GM10248 (cell line): ENCODE measurements at places on chromosomes 3 and 15.

GRCh38 chr15:67064607-67065530, 533 bp upstream of the SMAD3 start:
- peak; percentile 63 for DNase-seq

- no peak for DNase-seq
Observed at GRCh38 chr3:32886911-32887310, 64.5 kb upstream of the CCR4 start.

GRCh38 chr15:85642693-85643066, 152.0 kb downstream of the KLHL25 start:
- DNase-seq: no peak

GRCh38 chr3:50230794-50231125, 5.2 kb upstream of the GNAI2 start:
- DNase-seq: no peak

DNA sequence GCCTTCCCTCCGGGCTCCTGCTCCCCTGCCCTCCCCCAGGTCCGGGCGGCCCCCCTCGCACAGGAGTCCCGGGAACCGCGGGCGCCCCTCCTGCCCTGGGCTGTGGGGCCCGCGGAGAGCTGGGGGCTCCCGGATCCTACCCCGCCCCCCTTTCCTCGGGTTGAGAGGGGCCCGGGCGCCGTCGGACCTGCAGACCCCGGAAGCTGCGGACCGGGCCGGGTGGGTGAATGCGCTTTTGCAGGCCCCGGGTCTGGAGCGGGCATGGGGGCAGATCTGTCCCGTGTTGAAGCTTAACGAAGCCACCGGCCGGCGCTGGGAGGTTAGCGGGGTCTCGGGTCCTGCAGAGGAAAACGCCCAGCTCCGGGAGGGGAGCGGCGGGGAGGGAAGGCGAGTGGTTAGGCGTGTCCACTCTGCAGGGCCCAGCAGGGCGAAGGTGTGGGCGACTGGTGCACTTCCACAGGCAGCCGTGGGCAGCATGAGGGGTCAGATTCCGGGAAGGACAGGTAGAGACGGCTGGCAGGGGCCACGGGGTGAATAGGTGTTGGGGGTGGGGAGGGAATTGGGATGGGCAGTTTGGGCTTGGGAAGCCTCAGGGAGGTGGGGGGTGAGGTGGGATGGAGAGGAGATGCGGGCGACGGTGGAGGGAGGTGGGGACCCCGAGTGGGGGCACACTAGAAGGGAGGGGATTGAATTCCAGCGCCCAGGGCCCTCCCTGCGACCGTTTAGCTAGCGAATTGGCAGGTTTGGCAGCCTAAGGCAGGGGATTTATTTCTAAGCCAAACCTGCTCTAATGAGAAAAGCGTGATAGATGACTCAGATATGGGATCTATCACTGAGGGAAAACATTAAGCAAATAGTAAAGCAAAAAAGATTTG, 635 bp downstream of the CD276 start:
- no peak for DNase-seq

DNA sequence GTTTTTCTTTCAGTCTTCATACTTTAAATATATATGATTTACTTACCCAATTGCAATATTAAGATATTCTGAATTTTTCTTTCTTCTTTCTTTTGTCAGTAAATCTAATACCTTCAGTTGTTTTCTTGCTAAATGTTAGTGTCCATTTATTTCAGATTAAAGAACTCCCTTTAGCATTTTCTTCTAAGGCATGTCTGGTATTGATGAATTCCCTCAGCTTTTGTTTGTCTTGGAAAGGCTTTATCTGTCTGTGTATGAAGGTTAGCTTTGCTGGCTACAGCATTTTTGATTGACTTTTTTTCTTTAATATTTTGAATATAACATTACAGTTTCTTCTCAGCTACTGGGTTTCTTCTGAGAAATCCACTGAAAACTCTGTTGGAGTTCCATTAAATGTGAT, 64.0 kb upstream of the PLSCR4 start:
- DNase-seq: no peak

DNA sequence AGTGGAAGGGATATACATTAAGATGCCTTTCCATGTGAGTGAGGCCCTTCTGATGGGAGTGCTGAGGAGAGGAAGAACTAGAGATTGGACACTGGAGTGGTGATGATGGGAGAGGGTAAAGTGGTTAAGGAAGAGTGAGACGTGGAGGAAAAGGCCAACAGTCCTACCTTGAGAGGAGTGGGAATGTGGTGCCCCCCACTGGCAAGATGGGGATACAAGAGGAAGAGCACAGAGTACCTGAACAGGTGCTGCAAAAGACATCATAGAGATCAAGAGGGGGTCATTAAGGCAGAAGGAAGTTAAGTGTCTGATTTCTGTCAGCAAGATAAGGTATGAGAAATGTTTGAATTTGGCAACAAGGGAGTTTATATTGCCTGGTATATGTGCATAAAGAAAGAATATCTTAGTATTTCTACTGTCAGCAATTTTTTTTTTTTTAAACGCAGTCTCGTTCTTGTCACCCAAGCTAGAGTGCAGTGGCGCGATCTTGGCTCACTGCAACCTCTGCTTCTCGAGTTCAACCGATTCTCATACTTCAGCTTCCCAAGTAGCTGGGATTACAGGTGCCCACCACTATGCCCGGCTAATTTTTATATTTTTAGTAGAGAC, 34.0 kb downstream of the ARIH2 start:
- peak; percentile 48 for DNase-seq

- no peak for DNase-seq
Observed at GRCh38 chr15:80890341-80891005, 99.1 kb downstream of the MESD start.

DNA sequence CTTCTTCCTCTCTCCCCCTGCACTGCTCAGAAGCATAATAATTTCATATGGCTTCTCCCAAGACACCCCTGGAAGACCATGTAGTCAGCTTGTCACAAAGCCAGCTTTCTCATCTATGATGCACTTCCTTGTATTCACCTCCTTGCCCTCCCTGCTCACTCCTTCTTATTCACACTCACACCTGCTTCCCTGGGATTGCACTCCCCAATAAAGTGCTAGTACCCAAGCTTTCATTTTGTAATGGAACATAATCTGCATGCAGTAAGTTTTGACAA, 76.9 kb upstream of the FRMD4B start:
- DNase-seq: no peak

DNA sequence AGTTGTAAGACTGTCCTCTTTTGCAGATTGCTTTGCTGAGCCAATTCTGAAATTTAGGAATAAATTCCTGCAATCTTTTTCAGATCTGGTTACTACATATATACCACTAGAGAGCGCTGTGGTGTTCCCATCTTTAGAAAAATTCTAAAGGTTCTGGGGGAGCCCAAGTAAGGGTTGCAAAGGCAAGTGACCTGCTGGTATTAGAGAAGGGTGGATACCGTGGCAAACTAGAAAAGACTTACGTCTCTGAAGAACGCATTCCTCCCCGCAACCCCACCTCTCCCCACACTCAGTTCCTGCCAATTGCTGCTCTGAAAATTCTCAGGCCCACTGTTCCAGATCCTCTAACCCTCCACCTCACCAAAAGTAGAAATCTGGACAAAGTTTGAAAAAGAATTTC, 48.5 kb downstream of the EFHB start:
- DNase-seq: peak; percentile 50

- DNase-seq: peak; percentile 43
Observed at GRCh38 chr3:141402476-141403171, 34.3 kb downstream of the ZBTB38 start.

- DNase-seq: no peak
Observed at GRCh38 chr15:72902245-72902918, 118.8 kb upstream of the ADPGK start.

GRCh38 chr3:142065932-142066331, 83.4 kb downstream of the TFDP2 start:
- no peak for DNase-seq

GRCh38 chr15:101407966-101408775, 81.3 kb downstream of the PCSK6 start:
- no peak for DNase-seq

GRCh38 chr3:31095255-31095654, 200.8 kb upstream of the GADL1 start:
- DNase-seq: no peak

DNA sequence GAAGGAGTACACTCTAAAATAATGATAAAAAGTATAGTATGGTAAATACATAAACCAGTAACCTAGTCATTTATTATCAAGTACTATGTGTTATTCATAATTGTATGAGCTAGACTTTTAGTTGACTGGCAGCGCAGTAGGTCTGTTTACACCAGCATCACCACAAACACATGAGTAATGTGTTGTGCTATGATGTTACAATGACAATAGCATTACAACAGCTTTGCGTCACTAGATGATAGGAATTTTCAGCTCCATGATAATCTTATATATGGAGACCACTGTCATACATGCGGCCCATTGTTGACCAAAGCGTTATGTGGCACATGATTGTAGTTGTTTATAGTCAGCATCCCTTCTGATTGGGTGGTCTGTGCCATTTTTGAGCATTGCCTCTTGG, 138.9 kb upstream of the UBE2E1 start:
- no peak for DNase-seq

- no peak for DNase-seq
Observed at GRCh38 chr3:188848947-188849346, 322.8 kb upstream of the TPRG1 start.

GRCh38 chr3:55899887-55900286, 412.8 kb upstream of the WNT5A start:
- DNase-seq: peak; percentile 8

DNA sequence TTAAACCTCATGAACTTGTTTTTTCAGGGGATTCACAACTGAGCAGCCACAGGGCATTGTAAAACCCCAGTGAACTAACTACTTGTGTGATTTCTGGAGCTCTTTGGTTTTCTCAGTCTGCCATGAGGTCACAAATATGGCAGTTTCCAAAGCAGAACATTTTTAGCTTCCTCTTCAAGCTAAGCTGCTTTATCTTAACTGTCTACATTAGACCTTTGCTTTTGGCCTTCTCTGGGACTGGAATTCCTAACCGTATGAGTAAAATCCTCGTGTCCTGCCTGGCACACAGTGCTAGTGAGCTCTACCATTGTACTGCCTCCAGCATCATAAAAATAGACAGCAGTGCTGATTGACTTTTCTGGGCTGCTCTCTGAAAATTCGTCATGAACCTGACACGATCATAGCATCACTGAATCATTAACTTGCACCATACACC, 22.1 kb downstream of the CDIN1 start:
- DNase-seq: no peak
